ENCODE measurements at places on chromosomes 1 and 21.

- DNase-seq = no peak
These were observed 6.0 kb upstream of the LINGO4 start for GRCh38 chr1:151811181-151811580.

GRCh38 chr1:152718238-152718637 lies 10.3 kb downstream of the LCE4A start:
- no peak for DNase-seq

DNA sequence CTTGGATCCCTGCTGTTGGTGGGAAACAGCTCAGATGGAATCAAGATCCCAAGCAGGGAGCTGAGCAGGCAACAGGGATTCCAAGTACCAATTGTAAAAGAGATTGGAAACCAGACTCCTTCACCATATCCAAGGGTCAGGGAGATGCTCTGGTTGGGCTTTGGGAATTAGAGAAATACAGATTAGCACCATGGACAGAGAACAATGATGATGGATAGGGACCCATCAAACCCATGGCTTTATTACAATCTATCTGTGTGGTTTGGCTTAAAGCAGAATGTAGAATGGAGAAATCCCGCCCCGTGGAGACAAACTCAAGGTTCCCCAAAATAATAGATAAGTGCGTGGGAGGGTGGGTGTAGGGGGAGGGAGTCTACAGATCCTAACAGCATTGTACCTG lies 120.7 kb upstream of the CSF3R start:
- no peak for DNase-seq

DNA sequence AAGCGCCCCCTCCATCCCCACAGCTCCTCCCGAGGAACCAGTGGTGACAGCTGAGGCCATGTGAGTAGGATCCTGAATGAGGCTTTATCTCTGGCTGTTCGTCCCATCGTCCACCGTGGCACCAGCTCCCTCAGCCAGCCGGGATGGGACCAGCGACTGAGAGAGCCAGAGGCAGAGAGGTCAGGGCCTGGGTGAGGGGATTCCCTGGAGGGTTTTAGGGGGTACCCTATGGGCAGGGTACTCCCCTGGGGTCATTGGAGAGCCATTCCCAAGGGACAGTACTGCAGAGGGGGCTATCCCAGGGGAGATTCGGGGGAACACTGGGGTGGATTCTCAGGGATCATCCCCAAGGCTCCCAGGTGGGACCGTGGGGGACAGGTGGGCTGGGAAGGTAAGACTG lies 2.4 kb downstream of the TMEM125 start:
- DNase-seq = no peak

DNA sequence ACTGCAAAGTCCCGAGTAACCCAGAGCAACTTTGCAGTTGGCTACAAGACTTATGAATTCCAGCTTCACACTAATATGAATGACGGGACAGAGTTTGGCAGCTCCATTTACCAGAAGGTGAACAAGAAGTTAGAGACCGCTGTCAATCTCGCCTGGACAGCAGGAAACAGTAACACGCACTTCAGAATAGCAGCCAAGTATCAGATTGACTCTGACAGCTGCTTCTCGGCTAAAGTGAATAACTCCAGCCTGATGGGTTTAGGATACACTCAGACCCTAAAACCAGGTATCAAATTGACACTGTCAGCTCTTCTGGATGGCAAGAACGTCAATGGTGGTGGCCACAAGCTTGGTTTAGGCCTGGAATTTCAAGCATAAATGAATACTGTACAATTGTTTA lies 66.8 kb downstream of the ACBD6 start:
- DNase-seq = no peak

DNA sequence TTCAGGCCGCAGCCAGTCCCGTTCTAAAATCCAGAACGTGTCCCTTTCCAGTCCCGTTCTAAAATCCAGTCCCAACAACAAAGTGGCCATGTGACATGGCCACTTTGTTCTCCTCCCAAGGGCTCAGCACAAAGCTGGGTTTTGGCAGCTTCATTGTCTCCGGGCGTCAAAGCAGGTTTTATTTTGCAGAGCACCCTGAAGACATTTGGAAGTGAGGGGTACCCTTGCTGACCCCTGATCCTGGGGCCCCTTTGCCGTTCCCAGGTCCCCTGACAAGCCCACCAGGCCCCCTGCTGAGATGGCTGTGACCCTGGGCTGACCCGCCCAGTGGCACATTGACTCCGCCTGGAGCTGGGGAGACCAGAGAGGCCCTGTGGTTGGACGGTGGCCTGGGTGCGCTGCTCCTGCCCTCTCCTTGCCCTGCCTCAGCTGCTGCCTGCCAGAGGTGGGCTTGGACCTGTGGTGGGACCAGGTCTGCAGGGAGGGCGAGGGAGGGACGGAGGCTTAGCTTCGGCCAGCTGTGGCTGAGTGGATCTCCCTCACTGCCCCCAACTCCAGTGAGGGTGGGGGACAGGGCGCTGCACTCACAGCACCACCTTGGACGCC lies 4.3 kb downstream of the PFKL start:
- DNase-seq = no peak

- no peak for DNase-seq
These were observed 114.1 kb downstream of the VPS13D start for GRCh38 chr1:12343823-12344487.

DNA sequence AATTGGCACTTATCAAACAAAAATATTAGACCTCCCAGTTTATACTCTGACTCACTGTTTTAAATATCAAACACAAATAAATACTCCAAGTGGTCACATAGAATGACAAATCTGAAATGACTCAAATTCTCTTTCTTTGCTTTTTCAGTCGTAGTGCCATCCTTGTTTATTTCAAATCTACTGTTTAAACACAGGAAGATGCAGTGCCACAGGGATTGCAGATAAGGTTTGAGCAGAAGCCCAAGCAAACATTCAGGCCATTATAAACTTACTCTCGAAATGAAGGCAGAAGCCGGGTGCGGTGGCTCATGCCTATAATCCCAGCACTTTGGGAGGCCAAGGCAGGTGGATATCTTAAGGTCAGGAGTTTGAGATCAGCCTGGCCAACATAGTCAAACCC lies 255.4 kb upstream of the PLXNA2 start:
- no peak for DNase-seq

- DNase-seq = no peak
These were observed 22.7 kb upstream of the GJA8 start for GRCh38 chr1:147879911-147880310.

- DNase-seq = no peak
These were observed 61.4 kb downstream of the ALG6 start for GRCh38 chr1:63428815-63429214.

DNA sequence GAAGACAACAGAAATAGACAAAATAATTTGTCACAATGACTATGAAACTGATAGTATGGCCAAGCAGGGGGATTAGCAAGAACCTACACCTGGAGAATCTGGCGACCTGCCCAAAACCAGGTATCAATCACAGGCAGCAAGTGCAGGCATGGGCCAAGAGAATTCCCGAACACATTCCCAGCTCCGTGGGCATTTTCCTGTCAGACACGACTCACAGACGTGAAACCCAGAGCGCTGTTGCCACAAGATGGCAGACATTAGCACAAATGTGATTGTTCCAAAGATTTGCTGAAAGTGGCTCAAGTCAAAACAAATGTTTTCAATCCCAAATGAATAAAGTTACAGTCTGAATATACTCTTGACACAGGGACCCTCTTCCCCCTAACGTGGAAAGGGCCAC lies 36.8 kb downstream of the HLCS start:
- DNase-seq = no peak

DNA sequence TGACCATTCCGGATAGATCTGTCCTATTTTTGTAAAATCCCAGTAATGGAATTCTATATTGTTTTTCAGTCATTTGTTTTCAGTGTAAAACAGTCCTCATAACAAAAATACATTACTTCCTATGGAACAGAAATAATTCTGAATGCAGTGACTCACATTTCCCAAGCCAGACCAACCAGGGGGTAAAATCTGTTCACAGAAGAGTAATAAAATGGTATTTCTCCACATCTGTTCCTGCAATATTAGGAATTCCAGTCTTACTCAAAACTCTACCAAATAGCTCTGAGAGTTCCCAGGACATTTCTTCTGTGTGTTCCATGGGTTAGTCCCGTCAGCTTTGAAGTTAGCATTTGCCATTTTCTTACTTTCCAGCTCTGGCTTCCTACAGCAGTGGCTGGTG lies 2.6 kb upstream of the DDR2 start:
- DNase-seq = no peak

DNA sequence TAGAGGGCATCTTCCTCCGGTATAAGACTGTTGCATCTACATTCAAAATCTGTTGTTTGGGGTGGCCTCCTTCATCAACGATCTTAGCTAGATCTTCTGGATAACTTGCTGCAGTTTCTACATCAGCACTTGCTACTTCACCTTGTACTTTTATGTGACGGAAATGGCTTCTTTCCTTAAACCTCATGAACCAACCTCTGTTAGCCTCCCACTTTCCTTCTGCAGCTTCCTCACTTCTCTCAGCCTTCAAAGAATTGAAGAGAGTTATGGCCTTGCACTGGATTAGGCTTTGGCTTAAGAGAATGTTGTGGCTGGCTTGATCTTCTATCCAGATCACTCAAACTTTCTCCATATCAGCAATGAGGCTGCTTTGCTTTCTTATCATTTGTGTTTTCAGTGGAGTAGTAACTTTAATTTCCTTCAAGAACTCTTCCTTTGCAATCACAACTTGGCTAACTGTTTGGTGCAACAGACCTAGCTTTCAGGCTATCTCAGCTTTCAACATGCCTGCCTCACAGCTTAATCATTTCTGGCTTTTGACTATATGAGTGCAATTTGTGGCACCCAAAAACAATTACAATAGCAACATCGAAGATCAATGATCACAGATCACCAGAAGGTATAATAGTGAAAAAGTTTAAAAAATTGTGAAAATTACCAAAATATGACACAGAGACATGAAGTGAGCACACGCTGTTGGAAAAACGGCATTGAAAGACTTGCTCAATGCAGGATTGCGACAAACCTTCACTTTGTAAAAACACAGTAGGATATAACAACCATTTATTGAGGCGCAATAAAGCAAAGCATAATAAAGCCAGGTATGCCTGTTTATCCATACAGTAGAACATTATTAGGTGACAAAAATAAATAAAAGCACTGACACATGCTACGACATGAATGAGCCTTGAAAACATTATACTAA lies 56.7 kb upstream of the GFI1 start:
- no peak for DNase-seq

GRCh38 chr21:42975886-42976608 lies 1.7 kb downstream of the PKNOX1 start:
- DNase-seq = no peak

DNA sequence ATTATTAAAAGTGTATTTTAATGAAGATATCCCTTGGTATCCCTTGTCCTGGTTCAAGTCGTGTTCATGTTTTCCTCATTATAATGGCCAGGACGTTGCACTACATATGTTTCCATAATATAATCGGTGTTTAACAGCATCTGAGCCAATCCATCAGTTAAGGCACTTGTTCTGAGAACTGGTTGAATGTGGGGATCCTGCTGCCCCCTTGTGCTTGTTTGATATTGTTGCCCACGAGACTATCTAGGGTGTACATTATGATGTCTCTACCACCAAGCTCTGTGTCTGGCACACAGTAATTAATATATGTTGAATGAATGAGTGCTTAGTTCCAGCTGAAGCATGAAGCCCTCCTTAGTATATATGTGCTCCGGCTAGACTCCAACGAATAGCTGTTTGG lies 193.0 kb downstream of the CACNA1E start:
- DNase-seq = no peak

GRCh38 chr1:93662481-93663207 lies 19.0 kb downstream of the BCAR3 start:
- no peak for DNase-seq

DNA sequence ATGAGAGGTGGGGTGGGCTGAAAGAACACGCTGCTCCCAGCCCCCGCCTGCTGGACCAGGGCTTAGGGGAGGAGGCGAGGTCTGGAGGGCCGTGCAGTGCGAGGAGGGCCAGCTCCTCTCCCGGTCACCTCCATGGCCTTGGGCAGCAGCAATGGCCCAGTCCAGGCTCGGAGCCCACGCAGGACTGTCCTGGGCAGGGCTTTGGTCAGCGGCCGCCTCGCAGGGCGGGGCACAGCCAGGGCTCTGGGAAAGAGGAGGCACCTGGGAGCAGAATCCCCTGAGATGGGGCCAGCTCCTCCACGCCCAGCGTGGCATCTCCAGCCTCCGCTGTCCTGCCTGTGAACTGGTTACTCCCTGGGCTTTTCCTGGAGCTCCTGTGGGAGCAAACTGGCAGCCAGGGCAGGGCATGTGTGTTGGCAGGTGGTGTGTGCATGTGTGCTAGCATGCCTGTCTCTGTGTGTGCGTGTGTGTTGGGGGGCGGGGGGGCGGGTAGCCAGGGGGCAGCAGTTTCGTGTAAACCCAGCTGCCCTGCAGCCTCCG lies 27.4 kb downstream of the ARHGEF16 start:
- no peak for DNase-seq

GRCh38 chr1:228852511-228853088 lies 117.3 kb downstream of the RHOU start:
- no peak for DNase-seq

- no peak for DNase-seq
These were observed 1004.0 kb downstream of the KCNT2 start for GRCh38 chr1:195604287-195604686.

GRCh38 chr1:55369474-55369873 lies 154.3 kb upstream of the USP24 start:
- DNase-seq = no peak

DNA sequence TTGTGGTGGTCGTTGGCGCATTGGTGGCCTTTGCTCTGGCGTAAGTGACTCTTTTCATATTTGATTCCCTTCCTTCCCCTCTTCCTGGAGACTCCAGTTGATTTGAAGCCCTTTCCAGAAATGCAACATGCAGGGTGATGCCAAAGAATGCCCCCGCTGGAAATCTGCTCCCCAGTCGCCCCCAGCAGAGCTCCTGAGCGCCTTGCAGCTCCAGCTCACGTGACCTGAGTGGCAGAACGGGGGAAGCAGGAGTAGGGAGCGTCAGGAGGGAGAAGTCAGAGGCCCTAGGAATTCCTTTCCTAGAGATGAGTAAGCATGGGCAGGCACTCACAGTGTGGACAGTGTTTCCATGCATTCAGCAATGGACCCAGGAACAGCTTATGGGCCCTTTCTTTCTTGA lies 255.9 kb downstream of the CACNA1E start:
- no peak for DNase-seq

GRCh38 chr1:12621346-12622335 lies 3.6 kb upstream of the DHRS3 start:
- DNase-seq = no peak

DNA sequence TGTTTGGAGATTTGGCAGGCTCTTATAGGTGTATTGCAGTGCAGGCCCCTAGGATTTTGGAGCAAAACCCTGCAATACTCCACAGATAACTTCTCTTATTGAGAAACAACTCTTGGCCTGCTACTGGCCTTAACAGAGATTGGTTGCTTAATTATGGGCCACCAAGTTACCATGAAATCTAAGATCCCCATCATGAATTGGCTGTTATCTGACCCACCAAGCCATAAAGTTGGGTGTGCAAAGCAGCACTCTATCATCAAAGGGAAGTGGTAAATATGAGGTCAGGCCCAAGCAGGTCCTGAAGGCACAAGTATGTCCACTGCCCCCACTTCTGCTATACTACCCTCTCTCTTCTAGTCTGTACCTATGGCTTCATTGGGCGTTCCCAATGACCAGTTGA lies 130.0 kb upstream of the TNFSF4 start:
- no peak for DNase-seq

Data from esophagus squamous epithelium (tissue), 5 donors.